ENCODE measurements at places on chromosomes 11 and 22.

GRCh38 chr22:20243537-20244249 is 24.4 kb downstream of the RTN4R start:
- peak; percentile 81 for DNase-seq

- DNase-seq: no peak
Measured at GRCh38 chr22:27868732-27869282, 50.2 kb downstream of the PITPNB start.

- DNase-seq: peak; percentile 44
Measured at GRCh38 chr11:131649856-131650255, 279.4 kb downstream of the NTM start.

DNA sequence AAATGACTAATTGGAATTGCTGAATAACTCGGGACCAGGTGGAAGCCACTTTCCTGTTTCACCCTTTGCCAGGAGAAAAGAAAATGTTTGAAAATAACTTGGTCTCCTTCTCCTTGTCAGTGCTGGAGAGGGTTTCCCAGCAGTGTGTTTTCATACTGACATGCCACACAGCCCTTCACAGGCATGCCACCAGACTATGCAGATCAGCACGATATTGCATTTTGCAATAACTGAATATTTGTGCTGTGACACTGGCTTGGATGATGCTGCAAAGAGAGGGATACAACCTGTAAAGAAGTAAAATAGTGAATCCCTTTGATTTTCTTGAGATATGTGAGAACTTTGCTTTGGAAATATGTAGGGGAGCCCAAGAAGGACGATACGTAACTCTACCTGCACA is 200.0 kb upstream of the NAV2 start:
- no peak for DNase-seq

- DNase-seq: peak; percentile 85
Measured at GRCh38 chr11:64745521-64746328, 1.8 kb upstream of the RASGRP2 start.

Measured in GDM1 (cell line).